ENCODE measurements at places on chromosomes 16 and 17.

DNA sequence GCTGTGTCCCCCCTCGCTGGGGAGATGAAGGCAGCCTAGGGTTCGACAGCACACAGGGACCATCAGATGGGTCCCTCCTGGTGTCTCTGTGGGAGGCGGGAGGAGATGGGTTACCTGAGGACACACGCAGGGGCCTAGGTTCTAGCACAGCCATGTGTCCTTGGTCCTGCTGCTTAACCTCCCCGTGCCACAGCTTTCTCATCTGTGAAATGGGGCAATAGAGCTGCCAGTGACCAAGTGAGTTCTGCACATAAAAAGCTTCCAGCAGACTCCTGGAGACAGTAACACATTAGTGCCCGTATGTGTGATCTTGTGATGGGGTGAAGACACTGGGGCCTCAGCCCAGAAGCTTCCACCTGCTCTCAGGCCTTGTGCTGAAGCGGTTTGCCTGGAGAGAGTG lies 96.0 kb upstream of the GSE1 start:
- no peak for DNase-seq

DNA sequence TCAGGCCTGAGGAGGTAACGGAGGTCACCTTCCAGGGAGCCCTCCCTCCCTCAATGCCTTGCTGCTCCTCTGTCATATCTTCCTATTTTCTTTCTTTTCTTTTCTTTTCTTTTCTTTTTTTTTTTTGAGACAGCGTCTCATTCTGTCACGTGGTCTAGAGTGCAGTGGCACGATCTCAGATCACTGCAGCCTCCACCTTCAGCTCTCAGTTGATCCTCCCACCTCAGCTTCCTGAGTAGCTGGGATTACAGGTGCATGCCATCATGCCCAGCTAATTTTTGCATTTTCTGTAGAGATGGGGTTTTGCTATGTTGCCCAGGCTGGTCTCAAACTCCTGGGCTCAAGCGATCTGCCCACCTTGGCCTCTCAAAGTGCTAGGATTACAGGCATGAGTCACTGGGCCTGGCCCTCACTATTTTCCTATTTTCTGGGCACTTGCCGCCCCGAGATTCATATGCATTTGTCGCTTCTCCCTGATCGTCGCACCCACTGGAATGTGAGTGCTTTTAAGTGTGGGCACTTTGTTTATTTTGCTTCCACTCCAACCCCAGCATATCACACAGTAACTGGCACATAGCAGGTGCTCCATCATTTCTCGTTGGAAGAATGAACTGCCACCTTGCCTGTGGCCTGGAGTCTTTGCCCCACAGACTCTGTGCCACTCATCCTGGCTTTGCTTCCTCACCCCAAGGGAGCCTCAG lies 31.7 kb downstream of the CPNE2 start:
- no peak for DNase-seq

DNA sequence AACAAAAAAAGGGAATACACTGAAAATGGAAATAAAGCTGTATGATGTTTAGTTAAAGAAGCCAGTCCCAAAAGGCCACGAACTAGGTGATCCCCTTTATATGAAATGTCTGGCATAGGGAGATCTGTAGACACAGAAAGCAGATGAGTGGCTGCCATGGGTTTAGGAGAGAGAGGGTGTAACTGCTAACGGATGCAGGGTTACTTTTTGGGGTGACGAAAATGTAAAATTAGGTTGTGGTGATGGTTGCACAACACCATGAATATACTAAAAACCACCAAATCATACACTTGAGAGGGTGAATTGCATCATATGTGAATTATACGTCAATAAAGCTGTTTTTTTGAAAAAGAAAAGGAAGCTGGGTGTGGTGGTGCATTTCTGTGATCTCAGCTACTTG lies 99.6 kb downstream of the ADCY9 start:
- DNase-seq = no peak

GRCh38 chr17:68509141-68510057 lies 2.8 kb upstream of the PRKAR1A start:
- no peak for DNase-seq

GRCh38 chr16:24520983-24521382 lies 18.4 kb upstream of the RBBP6 start:
- DNase-seq = no peak

DNA sequence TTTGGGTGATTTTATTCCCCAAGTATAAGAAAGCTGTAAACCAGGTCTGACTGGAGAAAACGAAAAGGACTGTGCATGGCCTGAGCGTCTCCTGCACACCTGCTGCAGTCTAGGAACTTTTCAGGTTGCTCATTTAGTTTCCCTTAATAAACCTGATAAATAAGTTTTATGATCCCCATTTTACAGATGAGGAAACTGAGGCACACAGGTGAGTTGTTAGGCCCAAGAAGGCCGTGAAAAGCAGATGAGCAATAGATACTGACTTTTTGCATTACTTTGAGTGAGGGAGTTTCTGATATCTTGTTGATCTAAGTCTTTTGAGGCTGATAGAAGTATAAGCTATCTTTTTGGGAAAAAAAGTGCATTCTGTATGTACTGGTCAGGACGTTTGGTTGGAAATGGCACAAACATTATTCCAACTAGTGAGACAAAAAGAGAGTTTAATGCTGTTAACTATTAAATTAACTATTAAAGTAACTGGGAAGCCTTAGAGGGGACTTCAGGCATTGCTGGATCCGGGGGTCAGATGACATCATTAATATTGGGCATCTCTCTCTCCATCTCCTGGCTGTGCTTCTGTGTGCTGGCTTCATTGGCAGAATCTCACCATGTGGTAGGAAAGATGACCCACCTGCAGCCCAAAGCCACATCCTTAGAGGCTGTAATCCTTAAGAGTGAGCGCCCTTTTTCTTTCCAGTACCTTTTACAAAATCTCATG lies 163.4 kb downstream of the CMIP start:
- DNase-seq = no peak

DNA sequence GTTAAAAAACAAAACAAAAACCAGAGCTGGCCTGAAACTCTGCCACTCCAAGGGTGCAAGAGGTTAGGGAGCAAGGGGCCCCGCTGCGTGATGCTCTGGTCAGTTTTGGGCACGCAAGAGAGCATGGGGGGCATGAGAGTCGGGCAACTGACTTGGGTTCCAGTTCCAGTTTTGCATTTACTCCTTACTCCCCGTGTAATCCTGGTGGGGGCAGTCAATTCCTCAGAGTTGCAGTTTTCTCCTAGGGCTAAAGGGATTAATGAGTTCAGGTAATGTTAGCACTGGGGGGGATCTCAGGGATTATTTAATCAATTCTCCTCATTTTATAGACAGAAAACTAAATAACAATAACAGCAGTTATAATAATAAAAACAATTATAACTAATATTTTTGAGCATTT lies 72.9 kb upstream of the PMFBP1 start:
- no peak for DNase-seq

DNA sequence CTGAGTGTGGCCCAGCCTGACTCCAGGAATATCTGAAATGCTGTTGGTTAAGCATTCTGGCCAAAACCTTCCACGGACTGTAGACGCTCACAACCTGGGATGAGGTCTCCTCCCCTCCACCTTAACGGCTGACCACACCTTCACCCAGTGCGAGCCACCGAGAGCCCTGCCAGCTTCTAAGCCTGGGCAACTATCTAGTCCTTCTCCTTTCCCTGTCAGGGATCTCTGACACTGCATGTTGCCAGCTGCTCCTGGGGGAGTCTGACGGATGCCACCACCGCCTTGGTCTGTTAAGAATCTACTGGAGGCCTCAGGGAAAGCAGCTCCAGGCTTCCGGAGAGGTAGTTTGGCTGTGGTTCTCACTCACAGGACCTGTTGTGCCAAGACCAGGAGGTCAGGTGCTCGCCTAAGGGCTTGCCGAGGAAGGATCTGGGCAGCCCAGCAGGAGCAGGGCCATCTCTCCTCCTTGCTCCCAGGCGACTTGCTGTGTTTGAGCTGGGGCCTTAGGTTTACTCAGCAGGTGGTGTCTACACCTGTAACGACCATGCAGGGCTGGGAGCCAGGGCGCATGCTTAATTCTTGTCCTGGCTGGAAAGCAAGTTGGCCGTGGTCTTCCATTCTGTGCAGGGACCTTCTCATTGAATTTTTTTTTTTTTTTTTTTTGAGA lies 111.8 kb downstream of the NTN1 start:
- no peak for DNase-seq

DNA sequence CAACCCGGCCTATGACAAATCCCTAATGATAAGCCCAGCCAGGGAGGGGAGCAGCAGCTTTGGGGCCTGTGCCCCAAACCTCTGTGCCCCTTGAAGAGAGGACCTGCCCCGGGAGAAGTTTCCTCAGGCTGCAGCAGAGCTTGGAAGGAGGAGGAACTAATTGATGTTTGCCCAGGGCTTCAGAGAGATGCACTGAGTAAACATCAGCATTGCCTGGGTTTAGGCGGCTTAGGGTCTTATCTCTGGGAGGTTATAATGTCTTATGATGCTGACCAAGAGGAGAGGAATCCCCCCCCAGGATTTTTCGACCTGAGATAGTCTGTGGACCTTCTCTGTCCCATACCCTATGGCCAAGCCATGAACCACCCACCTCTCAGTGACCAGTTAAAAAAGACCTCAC lies 148.7 kb upstream of the SDK2 start:
- DNase-seq = no peak

- DNase-seq = no peak
Measured at GRCh38 chr17:77287432-77288068, 146.8 kb downstream of the SEC14L1 start.

GRCh38 chr16:73355981-73356380 lies 308.1 kb upstream of the ZFHX3 start:
- DNase-seq = no peak

DNA sequence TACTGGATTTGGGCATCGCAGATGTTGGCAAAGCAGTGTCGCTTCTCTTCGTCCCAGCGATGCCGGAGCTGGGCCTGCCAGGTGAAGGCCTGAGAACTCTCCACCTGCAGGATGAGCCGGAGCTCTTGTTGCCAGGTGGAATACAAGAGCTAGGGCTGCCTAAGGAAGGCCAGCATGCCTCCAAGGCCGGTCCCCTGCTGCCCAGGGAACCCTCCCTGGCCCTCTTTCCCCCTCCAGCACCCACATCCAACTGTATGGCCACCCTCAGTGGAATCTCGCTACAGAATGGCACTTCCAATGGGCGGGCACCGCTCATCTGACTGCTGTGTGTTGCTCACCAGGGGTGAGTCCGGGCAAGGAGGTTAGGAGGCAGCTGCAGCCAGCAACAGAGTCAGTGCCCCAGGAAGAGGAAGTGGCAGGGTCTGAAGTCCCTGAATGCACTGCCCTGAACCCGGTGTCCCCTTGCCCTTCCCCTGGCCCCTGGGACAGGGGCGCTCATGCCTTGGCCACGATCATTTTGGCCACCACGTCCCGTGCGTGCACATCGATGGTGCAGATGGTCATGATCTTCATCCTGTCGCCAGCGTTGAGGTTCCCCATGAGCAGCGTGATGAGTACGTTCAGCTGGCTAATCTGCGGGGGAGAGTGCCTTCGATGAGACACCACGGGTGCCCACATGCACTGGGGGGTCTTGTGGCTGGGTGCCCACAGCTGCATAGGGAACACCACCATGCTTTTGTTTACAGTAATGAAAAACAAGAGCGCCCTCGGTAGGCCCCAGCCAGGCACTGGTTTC lies 75.8 kb downstream of the DNAH17 start:
- DNase-seq = no peak

DNA sequence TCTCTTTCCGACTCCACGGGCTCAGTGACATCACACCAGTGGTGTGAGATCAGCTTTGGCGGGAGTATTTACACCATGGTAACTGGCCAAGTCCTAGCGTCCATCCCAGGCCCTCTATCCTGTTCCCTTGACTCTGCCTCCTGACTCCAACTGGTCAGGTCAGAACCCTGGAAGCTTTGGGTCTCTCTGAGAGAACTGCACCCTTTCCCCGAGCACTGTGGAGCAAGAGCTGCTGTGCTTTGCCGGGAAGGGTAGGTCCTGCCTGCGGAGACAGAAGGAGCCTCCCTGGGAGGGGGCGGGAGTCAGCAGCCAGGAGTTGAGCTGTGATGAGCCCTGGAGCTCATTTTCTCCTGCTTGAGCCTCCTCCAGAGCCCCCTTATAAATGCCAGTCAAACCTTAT lies 212.1 kb upstream of the TNRC6C start:
- no peak for DNase-seq

GRCh38 chr17:77449908-77450741 lies 309.4 kb downstream of the SEC14L1 start:
- DNase-seq = no peak

- DNase-seq = no peak
Measured at GRCh38 chr16:70390774-70391173, 44.1 kb downstream of the DDX19A start.

- DNase-seq = no peak
Measured at GRCh38 chr16:49530427-49530970, 156.9 kb downstream of the C16orf78 start.
